D341Med (cell line): ENCODE measurements at places on chromosomes 5 and 9.

- no peak for DNase-seq
Measured at GRCh38 chr5:124410539-124411488, 335.6 kb downstream of the ZNF608 start.

DNA sequence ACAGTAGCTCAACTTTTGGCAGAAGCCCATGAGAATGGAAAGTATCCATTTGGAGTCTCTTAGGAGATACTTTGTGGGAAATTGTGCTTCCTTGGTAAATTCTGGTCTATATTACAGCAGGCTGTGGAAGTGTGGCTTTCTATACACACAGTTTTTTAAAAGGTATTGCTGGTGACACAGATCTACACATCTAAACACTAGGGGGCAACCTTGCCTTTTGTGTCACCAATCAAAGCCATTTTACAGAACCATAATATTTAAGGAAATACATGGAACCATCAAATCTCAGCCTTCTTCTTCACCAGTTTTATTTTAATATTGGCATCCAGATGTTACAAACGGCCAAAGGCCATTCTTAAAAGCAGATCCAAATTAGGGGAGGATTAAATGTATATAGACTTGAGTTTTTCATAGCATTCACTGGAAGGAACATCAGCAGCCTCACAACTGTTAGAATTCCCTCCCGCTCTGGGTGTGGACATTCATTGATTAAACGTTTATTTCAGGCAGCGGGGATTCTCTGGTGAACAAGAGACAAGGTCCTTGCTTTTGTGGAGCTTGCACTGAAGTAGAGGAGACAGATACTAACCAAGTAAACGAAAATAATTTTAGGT, 132.4 kb upstream of the EPB41L4A start:
- DNase-seq = peak; percentile 54

GRCh38 chr9:90515510-90515909, 127.1 kb downstream of the DIRAS2 start:
- no peak for DNase-seq

DNA sequence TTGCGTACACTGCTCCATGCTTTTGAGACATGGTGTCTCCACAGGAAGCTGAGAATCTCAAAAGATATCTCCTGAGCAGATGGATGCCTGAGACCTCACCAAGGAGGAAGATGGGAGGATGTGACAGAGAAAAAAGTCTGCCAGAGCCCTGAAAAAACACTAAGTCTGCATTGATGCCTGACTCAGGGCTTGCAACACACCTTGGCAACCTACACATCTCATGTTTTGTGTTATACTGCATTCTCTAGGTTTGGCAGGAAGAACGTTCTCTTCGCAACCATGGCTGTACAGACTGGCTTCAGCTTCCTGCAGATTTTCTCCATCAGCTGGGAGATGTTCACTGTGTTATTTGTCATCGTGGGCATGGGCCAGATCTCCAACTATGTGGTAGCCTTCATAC, 19.2 kb downstream of the SLC22A4 start:
- DNase-seq = no peak

GRCh38 chr9:88501086-88501485, 33.9 kb upstream of the NXNL2 start:
- no peak for DNase-seq

DNA sequence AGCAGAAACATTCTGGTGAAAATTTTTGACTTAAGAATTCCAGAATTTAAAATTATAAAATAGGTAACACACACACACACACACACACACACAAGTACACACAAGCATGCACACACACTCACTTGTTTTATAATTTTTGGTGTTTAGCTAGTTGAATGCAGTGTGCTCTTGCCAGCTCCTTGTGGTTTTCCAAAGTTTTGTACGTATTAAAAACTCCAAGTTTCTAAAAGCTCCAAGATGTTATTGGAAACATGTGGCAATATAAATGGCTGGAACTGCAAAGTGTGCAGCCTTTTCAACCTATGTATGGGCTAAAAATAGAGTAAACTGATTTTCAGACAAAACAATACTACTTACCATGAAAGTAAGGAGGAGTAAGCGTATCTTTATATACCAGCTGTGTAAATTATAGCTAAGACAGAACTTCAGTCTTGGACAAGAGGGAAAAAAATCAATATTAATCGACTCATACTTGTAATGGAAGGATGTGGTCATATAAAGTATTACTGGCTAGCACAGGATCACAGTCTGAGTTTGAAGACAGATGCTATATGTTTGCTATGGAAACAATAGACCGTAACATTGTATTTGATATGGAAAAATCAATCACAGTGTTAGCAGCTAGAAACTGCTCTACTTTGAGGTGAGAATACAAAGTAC, 727.1 kb upstream of the GRAMD2B start:
- DNase-seq = no peak

- DNase-seq = no peak
Measured at GRCh38 chr5:67963789-67964519, 251.6 kb upstream of the PIK3R1 start.

- no peak for DNase-seq
Measured at GRCh38 chr5:72245546-72245945, 74.5 kb downstream of the MRPS27 start.

- no peak for DNase-seq
Measured at GRCh38 chr9:114282104-114282485, 40.8 kb upstream of the ORM1 start.

GRCh38 chr5:145056800-145057199, 778.3 kb downstream of the PRELID2 start:
- no peak for DNase-seq

DNA sequence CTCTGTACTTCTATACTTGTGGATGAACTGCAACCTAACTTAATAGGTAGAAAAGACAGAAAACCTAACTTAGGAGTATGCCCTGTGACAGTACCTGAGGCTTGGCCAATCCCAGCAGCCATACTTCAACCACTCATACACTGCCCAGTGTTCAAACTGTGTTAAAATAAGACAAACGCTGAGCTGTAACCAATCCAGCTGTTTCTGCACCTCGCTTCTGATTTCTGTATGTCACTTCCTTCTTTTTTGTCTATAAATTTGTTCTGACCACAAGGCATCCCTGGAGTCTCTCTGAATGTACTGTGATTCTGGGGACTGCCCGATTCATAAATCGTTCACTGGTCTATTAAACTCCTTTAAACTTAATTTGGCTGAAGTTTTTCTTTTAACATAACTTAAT, 41.4 kb downstream of the AUH start:
- no peak for DNase-seq

- no peak for DNase-seq
Measured at GRCh38 chr5:153774686-153775085, 264.0 kb downstream of the FAM114A2 start.

GRCh38 chr5:170327168-170327567, 29.6 kb upstream of the LCP2 start:
- DNase-seq = no peak

GRCh38 chr5:128470663-128471062, 67.4 kb downstream of the FBN2 start:
- no peak for DNase-seq

DNA sequence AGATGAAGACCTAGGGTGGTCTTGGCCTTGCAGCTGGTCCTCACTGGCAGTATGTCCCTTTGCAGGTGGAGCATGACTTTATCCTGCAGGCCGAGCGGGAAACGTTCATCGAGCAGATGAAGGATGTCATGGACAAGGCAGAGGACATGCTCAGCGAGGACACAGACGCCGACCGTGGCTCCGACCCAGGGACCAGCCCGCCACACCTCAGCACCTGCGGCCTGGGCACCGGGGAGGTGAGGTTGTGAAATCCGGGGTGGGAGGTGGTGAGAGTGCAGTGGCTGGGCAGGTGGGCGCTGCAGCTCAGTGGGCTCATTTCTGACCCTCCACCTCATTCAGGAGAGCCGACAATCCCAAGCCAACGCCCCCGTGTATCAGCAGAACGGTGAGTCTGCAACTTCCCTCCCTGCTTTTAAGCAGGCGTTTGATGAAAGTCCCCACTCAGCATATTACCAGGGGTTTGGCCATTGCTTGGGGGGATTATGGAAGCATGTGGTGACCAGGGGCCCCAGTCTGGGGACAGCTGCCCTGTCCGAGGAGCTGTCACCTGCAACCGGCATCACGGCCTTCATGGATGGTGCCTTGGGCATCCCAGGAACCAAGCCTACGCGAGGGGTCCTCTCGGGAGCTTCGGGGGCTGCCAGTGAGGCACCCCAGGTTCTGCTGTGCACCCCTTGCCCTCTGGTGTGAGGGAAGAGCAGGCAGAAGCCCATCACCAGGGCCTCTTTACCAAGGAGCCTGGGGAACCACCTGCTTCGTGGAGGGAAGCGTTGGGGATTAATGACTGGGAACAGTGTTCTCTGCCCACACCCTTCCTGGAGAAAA, 84.0 kb downstream of the WNK2 start:
- no peak for DNase-seq

DNA sequence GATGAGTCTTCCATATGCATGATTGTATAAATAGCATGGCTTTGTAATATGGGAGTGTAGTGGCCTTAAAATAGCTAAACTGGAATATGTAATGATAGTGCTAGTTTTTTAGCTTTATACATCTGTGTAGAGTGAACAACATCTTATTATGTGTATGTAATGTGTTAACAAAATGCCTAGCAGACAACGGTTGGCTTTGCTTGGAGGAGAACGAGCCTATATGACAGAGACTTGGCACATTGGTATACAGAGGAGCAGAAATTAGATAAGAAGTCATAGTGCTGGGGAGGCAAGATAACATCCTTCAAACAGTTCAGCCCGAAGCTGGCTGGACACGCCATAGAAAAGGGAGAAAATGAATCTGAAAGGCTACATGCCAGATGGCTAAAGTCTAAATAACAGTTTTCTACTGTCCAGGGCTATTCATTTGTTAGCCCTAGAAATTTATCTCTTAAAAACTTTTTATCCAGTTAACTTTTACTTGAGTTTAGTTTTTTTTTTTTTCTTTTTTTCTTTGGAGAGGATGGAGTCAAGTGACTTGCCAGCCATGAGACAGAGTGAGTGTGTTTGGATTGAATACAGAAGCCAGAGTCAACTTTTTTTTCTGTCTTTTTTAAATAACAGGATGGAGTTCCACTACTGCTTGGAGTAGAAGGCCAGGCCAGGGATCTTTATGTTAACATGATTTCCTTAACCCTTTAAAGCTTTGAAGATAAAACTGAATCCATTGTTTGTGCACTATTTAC, 214.4 kb upstream of the ACTBL2 start:
- DNase-seq = no peak

GRCh38 chr9:106655966-106656365, 207.0 kb upstream of the ZNF462 start:
- no peak for DNase-seq

- no peak for DNase-seq
Measured at GRCh38 chr9:114880291-114880745, 50.1 kb downstream of the TNFSF8 start.

- DNase-seq = no peak
Measured at GRCh38 chr9:120490888-120491595, 88.9 kb downstream of the CDK5RAP2 start.

GRCh38 chr9:9362332-9362731, 1250.5 kb downstream of the PTPRD start:
- DNase-seq = no peak

DNA sequence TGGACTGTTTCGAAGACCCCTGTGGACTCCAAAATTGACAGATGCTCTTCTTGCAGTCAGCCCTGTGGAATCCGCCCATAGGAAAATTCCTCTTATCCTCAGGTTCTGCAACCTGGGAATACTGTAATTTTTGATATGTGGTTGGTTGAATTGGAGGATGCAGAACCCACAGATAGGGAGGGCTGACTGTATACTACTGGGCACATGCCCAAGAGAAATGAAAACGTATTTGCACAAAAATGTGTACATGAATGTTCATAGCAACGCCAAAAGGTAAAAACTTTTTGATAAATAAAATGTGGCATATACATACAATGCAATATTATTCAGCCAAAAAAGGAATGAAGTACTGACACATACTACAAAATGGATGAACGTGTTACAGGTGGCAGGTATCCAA, 1.9 kb upstream of the SNAPC3 start:
- no peak for DNase-seq

- DNase-seq = no peak
Measured at GRCh38 chr9:130879863-130880411, 16.7 kb downstream of the QRFP start.

- no peak for DNase-seq
Measured at GRCh38 chr5:149038336-149039080, 24.4 kb downstream of the SH3TC2 start.

GRCh38 chr9:121598965-121599871, 52.2 kb upstream of the DAB2IP start:
- DNase-seq = peak; percentile 85

DNA sequence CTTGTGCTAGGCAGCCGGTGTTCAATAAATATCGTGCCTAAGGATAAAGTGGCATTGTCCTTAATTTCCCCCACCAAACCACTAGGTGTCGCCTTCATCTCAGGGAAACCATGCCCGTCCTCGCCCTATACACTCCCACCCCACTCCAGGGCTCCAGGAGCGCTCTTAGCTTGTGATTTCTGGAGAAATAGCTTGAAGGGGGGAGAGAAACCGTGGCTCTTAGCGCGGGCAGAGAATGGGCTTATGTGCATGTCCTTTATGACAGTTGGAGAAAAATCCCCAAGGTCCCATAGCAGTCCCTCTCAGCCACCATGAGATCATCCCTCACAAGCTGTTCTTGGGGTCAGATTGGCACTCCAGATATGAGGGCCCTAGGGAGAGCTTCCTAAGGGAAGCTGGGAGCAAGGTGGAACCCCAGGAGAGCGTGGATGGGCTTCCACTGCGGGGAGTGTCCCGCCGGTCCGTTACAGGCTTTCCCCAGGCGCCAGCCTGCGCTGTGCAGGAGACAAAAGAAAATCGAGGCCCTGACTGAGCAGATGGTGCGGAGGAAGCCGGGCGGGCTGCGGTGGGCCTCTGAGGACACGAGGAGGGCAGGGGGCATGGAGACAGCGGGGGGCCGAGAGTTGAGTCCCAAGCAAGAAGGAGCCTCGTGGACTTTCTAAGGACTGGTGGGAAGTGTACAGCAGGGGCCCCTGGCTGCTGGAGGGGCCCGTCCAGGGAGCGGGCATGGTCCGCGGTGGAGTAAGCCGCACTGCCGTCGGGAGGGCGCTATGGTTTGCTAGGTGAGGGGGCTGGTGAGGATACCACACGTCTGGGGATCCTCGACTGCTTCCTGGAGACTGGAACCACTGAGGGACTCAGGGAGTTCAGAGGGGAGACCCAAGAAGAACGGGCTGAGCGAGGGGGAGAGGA, 750 bp upstream of the NPR2 start:
- DNase-seq = peak; percentile 90

DNA sequence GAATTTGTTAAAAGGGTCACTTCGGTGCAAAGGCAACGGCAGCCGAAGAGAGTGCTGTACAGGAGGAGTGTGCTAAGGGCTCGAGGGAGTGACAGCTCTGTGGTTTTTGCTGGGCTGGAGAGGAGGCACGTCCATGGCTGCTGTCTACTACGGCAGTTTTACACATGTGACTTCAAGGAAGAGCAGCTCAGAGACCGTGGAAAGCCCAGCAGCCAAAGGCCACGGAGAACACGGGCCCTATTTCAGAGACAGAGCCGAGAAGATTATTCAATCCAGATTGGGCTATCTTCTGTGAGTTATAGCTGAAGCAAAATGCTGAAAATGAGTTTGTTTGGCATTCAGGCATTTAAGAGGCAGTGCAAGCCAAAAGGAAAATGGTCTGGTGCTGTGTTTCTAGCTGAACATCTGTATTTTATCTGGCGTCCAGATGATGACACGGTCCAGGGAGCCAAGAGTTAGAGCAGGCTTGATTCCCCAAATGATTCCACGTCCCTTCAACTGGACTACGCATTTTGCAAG, 96.4 kb downstream of the RFK start:
- DNase-seq = no peak

GRCh38 chr5:143968071-143968878, 156.3 kb downstream of the HMHB1 start:
- peak; percentile 31 for DNase-seq

GRCh38 chr5:158514319-158514985, 585.3 kb downstream of the EBF1 start:
- DNase-seq = no peak

GRCh38 chr5:93044859-93045666, 536.0 kb downstream of the NR2F1-AS1 start:
- no peak for DNase-seq
